ENCODE measurements at places on chromosomes 2 and 18.
A peak's percentile ranks its signal among the peaks of the same experiment; 100 is the strongest.

GRCh38 chr18:61076986-61077385 is 256.2 kb upstream of the CDH20 start:
- DNase-seq = no peak

- DNase-seq = no peak
Observed at GRCh38 chr18:36527051-36527450, 229.5 kb downstream of the FHOD3 start.

- no peak for DNase-seq
Observed at GRCh38 chr2:132387126-132387525, 29.5 kb upstream of the GPR39 start.

- DNase-seq = peak; percentile 24
Observed at GRCh38 chr2:203225423-203226039, 13.3 kb upstream of the CYP20A1 start.

DNA sequence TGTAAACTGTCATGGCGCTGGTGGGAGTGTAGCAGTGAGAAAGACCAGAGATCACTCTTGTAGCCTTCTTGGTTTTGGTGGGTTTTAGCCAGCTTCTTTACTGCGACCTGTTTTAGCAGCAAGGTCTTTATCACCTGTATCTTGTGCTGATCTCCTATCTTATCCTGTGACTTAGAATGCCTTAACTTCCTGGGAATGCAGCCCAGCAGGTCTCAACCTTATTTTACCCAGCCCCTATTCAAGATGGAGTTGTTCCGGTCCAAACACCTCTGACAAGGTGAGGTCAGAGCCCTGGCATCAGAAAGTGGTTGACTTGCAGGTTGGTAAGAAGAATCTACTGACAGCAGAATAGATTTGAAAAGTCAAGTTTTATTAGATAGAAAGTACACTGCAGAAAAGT is 55.0 kb upstream of the MSH6 start:
- DNase-seq = no peak

DNA sequence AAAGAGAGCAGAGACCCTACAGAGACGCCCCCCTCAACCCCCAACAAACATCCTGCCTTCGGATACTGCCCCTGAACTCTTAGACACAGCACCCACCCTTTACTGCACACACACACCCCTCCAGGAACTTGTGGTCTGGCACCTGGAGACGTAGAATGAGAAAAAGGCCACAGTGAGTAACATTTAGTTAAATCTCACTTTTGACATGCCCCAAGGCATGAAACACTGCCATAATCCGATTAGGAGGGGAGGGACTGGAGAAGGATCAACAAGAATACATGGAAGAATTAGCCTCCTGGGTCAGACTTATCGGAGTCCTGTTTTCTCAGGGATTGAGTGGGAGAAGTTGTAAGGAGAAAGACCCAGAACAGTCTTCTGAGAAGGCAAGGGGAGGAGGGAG is 4.1 kb downstream of the CDK5R2 start:
- DNase-seq = peak; percentile 72

- peak; percentile 61 for DNase-seq
Observed at GRCh38 chr2:18378020-18378653, 182.3 kb downstream of the RDH14 start.

DNA sequence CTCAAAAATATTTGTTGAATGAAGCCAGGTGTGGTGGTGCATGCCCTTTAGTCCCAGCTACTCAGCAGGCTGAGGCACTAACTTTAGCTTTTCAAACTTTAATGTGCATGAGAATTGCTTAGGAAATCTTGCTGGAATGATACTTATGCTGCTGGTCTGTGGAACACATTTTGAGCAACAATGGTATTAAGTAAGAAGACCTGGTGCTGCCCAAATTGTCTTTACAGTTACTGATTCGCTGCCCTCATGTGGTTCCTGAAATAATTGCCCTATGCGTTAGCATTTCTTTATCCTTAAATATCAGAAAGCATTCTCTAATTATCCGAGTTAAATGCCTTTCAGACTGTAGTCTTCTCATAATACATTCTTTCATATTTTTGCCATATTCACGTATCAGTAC is 76.0 kb upstream of the SESTD1 start:
- DNase-seq = no peak

GRCh38 chr2:233289648-233290047 is 18.0 kb upstream of the SAG start:
- no peak for DNase-seq

- DNase-seq = no peak
Observed at GRCh38 chr18:52937840-52938239, 597.8 kb downstream of the DCC start.

- no peak for DNase-seq
Observed at GRCh38 chr2:219707496-219708285, 80.3 kb downstream of the SLC4A3 start.

DNA sequence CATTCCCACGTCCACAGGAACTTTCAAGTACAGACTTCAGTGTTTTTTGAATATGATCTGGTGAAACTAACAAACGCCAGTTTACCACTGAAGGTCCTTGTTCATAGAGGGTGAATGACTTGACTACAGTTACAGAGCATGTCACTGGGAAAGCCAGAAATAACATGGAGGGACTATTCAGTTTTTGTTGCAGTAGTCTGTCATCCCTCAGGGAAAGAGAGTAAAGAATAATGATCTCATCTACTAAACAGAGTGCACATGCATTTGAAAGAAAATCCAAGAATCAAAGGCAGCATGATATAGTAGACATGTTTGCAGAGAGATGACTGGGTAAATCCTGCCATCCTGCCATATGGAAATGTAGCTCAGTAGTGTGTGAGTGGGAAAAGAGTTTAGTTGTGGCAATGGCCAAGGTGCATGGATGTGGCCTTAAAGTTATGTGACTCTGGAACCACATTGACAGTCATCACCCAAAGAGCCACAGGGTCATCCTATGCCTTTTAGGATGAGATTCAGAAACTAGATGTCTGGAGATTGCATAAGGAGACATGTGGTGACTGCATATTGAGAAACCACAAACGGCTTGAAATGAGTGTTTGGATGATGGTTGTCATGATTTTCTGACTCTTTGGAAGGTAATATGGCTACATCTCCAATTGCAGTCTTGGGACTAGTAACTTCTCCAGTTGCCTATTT is 125.3 kb upstream of the ZEB2 start:
- no peak for DNase-seq

DNA sequence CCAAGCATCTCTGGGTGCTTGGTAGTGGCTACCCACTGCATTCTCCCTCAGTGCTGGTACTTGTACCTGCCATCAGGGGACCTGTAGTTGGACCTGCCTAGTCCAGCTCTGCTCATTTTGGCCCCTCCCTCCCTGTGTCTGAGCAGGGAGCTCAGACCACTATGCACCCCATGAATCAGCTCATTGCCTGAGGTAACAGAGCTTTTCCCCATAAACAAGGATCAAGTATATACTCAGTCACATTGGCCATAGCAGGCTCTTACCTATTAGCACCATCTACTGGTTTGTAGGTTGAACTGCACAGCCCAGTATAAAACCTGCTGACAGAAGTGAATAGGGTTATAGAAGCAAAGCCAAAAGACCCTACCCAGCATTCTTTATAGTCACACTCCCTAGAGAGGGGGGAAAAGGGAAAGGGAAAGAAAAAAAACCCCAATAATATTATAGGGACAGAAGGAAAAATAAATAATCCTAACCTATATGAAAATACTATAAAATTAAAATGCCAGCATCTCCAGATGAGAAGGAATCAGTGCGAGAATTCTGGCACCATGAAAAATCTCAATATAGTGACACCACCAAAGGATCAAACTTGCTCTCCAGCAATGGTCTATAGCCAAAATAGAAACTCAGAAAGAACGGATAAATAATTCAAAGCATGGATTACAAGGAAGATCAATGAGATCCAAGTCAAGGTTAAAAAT is 6.9 kb upstream of the FLACC1 start:
- DNase-seq = peak; percentile 42

- no peak for DNase-seq
Observed at GRCh38 chr18:48902023-48902855, 48.5 kb downstream of the SMAD7 start.

Data from WERI-Rb-1 (cell line).